ENCODE measurements at places on chromosomes 5 and 9. TPM values are rescaled to one million over a fixed set of nuclear protein-coding genes. Genes with fewer than 3 reads are reported as not detected.

DNA sequence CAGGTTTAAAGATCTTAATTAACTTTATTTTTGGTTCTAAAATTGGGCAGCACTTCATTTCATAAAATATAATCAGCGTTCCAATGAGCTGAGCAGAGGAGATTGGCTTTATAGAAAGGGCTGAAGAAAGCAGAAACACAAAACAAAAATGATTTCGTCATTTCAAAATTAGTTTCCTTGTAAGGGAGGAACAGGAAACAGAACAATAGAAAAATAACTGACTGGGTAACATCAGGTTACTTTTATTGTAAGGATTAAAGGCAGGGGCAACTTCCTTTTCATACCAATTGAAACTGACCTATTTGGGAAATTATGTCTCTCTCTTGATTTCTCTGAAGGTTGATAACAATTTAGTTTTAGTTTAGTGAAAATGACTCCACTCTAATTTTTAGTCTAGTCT, 157.1 kb downstream of the ATP10B start:
- no peak for DNase-seq
- no peaks in the 10 kb centered on the region for H3K4me1 ChIP-seq
- no peak overlapping the region for H3K4me3 ChIP-seq
- H3K27me3 ChIP-seq = no peaks in the 10 kb centered on the region

DNA sequence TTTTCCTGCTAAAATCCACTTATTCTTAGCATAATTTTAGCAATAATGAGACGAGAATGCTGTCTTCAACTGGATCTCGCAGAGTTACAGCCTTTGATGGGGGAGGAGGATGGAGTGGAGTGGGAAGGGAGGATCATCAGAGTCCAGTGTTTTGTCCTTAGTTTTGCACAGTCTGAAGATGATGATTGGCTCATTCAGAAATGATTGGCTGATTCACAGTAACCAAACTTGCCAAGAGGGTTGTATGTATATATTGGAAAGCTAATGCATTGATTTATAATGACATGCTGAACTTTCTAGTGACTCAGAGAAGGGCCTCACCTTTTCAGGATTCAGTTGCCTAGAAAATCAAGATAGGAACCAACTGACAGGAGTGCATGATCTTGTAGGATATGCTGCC, 448.0 kb downstream of the CCDC171 start:
- H3K27me3 ChIP-seq = no peaks in the 10 kb centered on the region
- no peak overlapping the region for H3K4me3 ChIP-seq
- no peak overlapping the region for H3K27ac ChIP-seq
- no peak for DNase-seq
- no peaks in the 10 kb centered on the region for H3K36me3 ChIP-seq

TIMD4 gene
- 2.6 TPM for total RNA-seq

DNA sequence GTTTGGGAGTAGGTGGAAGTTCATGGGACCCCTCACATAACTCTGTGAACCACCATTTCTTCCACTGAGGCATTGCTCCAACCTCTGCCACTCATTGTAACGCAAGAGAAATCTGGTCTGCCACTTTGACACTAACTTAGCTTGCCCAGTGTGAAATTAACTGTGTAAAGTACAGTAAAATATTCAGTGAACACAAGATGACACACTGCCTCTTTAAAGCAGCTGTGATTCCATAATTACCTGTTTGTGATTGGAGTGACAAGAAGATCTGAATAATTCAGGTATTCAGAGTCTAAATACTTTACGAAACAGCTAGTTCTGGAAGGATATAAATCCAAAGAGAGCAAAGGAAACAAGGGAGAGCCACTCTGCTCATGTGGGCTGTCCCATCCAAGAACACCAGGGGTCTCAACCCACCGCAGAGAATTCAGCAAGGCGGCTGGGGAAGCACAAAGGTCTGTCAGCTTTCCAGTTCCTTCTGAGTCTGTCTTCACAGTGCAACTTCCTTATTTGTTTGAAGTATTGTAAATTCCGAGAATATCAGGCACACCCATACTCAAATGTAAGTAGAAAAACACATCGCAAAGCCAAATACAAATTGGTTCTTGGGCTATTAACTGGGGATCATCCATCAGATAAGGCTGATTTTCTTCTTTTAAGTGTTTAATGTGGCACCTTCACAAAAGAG, 86.9 kb downstream of the GNAQ start:
- H3K4me3 ChIP-seq = no peak overlapping the region
- H3K36me3 ChIP-seq = no peaks in the 10 kb centered on the region
- H3K27ac ChIP-seq = no peak overlapping the region
- no peaks in the 10 kb centered on the region for H3K27me3 ChIP-seq
- DNase-seq = no peak

GRCh38 chr9:86687788-86688187, 259.5 kb downstream of the GAS1 start:
- DNase-seq = no peak
- no peaks in the 10 kb centered on the region for H3K27me3 ChIP-seq
- H3K4me3 ChIP-seq = no peak overlapping the region
- H3K27ac ChIP-seq = no peak overlapping the region
- no peaks in the 10 kb centered on the region for H3K4me1 ChIP-seq
- no peaks in the 10 kb centered on the region for H3K36me3 ChIP-seq

ABL1 gene
- total RNA-seq = 53.8 TPM

EIF4E1B gene
- total RNA-seq = not detected

- H3K27ac ChIP-seq = no peak overlapping the region
- peaks cover 13% of the 10 kb centered on the region for H3K4me1 ChIP-seq
- no peaks in the 10 kb centered on the region for H3K36me3 ChIP-seq
- peak overlapping the region; percentile 22 for H3K4me3 ChIP-seq
Measured at GRCh38 chr5:77844623-77845323, 68.6 kb upstream of the TBCA start.

NKD2 gene
- total RNA-seq = not detected

GRCh38 chr9:109799792-109800191, 19.8 kb downstream of the PALM2AKAP2 start:
- H3K27ac ChIP-seq = no peak overlapping the region
- no peak overlapping the region for H3K4me3 ChIP-seq
- no peaks in the 10 kb centered on the region for H3K4me1 ChIP-seq
- H3K27me3 ChIP-seq = no peaks in the 10 kb centered on the region
- DNase-seq = no peak
- H3K36me3 ChIP-seq = no peaks in the 10 kb centered on the region

ROPN1L gene
- 5.2 TPM for total RNA-seq

TAL2 gene
- not detected for total RNA-seq

KIF4B gene
- not detected for total RNA-seq

DNA sequence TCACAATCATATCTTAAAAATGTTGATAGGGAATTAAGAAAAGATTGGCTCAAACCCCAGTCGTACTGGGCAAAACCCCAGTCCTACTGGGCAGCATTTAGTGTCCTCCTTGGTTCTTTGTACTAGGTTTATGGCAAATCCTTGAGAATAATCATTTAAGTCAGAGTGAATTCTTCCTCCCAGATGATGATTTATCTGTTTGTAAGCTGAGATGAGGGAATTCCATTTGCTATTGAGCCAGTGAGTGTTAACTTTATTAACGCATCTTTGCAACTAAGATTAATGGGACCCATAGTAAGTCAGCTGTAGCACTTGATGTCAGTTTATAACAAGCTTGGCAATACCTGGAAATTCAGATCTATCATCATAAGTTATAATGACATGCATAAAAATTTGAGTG, 821.8 kb upstream of the DMAC1 start:
- H3K27ac ChIP-seq = no peak overlapping the region
- DNase-seq = no peak
- no peaks in the 10 kb centered on the region for H3K27me3 ChIP-seq
- H3K36me3 ChIP-seq = no peaks in the 10 kb centered on the region
- H3K4me3 ChIP-seq = no peak overlapping the region

Data from natural killer cell (primary cell).